Stimulated activated CD4-positive, alpha-beta T cell treated with anti-CD3 and anti-CD28 coated beads, Interleukin-4, amount 100 ng/mL, for 4 hours (primary cell): ENCODE measurements at places on chromosomes 5 and 9.

DNA sequence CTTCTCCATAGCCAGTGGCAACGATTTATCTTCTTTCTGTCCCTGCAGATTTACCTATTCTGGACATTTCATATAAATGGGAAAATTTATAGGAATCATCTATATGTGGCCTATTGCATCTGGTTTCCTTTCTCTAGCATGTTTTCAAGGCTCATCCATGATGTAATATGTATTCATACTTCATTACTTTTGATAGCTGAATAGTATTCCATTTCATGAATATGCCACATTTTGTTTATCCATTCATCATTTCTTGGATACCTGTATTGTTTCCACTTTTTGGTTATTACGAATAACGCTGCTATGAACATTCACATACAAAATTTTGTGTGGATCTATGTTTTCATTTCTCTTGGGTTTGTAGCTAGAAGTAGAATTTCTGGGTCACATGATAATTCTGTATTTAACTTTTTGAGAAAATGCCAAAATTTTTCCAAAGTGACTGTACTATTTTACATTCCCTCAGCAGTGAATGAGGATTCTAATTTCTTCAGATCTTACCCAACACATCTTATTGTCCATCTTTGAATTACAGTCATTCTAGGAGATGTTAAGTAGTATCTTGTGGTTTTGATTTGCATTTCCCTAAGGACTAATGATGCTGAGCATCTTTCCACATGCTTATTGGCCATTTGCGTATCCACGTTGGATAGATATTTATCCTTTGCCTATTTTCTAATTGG is 3.6 kb downstream of the IARS1 start:
- DNase-seq: no peak

DNA sequence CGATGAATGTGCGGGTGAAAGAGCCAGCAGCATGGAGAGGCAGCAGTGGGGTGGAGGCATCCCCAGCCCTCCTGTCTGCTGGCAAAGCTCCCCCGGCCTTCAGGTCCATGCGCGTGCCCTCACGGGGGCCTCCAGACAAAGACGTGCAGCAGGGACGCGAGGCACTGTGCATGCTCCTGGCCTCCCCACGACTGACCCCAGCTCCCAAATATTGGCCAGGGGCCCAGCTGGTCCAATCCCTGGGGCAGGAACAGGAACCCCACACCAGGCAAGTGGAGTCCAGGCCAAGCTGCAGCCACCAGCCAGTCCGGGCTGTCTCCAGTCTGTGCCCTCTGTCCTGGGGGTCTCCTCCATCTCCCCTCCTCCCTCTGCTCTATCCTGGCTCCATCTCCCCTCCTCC is 33.5 kb upstream of the LRRC14B start:
- no peak for DNase-seq

DNA sequence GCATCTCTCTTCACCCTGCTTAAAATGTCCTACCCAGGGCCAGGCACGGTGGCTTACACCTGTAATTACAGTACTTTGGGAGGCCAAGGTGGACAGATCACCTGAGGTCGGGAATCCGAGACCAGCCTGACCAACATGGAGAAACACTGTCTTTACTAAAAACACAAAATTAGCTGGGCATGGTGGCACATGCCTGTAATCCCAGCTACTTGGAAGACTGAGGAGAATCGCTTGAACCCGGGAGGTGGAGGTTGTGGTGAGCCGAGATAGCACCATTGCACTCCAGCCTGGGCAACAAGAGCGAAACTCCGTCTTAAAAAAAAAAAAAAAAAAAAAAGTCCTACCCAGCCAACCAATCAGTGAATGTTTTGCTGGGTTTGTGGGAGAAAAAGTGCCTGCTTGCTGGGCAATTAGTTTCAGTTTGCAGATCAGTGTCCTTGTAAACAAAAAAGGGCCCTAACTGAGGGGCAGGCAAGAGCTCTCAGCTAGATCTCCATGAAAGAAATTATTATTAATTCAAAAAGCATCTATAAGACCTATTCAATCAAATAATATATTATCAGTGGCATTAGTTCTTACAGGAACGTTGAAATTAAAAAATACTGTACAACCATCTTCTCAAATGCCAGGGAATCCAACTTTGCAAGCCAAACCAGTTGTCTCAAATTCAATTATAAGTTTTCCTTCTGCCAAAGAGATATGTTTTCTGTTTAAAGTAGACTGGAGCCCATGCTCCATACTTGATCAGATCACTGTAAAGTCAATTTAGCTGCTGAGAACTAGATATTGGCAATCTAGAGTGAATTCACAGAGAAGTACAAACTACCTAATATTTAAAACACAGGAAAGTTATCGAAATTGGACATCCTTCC is 3.9 kb downstream of the MEGF9 start:
- peak; percentile 9 for DNase-seq

DNA sequence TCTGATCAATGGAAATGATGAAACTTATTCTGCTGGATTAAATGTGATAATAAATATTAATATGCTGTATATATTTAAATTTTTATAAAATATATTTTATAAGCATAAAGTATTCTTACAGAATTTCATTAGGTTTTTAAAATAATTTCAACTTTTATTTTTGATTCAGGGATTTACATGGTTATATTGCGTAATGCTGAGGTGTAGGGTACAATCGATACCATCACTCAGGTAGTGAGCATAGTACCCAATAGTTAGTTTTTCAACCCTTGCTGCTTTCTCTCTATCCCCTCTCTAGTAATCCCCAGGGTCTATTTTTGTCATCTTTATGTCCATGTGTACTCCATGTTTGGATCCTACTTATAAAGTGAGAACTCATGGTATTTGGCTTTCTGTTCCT is 5.7 kb downstream of the TLR4 start:
- no peak for DNase-seq

DNA sequence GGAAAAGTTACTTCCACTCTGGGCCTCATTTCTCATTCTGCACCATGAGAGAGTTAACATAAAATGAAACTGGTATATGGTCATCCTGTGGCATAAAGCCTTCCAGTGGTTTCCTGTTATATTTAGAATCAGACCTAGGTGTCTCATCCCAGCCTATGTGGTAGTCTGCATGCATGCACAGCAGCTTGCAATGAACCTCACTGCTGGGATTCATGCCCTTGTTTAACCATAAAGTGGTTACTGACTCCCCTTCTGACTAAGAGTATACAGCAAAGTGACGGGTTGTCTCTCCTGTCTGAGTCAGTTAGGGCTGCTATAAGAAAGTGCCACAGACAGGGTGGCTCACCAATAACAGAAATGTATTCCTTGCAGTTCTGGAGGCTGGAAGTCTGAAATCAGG is 14.7 kb upstream of the TDRD7 start:
- no peak for DNase-seq

DNA sequence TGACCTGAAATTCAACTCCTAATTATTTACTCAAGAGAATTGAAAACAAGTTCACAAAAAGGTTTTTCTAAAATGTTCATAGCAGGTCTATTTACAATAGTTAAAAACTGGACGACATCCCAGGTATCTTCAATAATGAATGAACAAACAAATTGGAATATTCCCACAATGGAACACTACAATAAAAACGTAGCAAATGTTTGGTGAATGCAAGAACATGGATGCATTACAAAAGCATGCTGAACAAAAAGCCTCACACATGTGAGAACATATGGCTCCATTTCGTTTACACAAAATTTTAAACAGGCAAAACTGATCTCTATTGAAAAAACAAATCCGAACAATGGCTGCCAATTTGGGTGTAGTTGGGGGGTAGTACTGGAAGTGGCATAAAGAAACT is 669.9 kb downstream of the MTRR start:
- DNase-seq: no peak

GRCh38 chr5:159053216-159053615 is 46.5 kb downstream of the EBF1 start:
- DNase-seq: no peak

- no peak for DNase-seq
Measured at GRCh38 chr9:38298503-38298902, 94.0 kb upstream of the ALDH1B1 start.

- no peak for DNase-seq
Measured at GRCh38 chr9:72362118-72362531, 2.9 kb downstream of the ZFAND5 start.

DNA sequence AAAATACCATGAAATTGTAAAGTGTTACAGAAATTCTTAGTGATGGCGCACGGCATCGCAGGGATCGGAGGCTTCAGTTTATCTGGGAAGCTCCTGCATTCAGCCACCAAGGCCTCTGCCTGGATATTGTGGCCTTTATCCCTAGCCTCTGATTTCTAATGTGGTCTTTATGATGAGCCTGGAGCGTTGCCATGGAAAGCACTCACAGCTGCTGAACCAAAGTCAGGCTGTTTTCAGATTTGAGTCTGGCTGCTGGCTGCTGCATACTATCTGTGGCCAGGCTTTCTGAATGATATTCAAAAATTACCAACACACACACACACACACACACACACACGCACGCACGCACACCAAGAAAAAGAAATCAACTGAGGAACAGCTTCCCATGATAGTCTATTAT is 101.1 kb upstream of the ZNF366 start:
- no peak for DNase-seq

DNA sequence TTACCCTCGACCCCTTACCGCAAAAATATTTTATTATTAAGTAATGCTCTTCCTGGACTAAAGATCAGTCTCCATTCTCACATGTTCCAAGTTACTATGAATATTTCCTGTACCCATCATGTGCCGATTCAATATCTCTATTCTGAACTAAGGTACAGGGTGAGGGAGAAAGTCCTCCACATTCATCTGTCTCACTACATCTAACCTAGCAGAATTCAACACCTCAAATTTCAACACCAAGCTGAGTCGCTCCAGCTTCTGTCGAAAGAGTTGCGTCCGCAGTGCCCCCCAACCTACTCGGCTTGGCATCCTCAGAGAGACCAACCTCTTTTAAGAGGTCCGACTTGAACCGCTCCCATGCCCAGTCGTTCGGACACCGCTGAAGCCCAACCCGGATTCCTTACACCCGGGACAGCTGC is 1.0 kb downstream of the CERT1 start:
- no peak for DNase-seq

DNA sequence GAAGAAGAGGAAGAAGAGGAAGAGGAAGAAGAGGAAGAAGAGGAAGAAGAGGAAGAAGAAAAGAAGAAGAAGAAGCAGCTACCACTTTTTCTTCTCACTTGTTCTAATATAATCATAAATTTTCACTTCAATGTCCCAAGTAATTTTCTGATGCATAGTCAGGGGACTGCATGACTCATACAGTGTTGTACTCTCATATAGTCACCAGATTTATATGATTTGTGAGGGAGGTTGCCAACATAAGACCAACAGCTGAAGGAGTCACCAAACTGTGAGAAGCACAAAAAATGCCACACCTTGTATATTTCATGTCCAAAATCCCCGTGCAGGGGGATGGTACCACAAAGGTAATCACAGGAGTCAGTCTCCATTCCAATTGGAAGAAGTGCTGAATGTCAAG is 32.7 kb upstream of the DMRTA1 start:
- DNase-seq: no peak

DNA sequence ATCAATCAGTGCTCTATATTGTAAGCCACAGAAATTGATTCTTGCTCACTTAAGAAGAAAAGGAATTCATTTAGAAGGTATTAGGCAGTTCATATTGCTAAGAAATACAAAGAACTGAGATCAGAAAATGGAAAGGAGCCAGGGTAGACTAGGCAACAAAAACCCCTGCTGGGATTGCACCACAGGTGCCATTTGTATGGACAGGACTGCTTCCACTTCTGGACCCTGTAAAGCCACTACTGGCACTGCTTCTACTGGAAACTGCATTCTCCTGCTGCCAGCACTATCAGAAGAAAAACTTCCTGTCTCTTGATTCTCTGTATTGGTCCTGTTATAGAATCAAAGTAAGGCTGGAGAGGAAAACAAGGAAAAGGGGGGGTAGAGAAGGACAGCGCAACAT is 45.9 kb downstream of the CERT1 start:
- DNase-seq: no peak

DNA sequence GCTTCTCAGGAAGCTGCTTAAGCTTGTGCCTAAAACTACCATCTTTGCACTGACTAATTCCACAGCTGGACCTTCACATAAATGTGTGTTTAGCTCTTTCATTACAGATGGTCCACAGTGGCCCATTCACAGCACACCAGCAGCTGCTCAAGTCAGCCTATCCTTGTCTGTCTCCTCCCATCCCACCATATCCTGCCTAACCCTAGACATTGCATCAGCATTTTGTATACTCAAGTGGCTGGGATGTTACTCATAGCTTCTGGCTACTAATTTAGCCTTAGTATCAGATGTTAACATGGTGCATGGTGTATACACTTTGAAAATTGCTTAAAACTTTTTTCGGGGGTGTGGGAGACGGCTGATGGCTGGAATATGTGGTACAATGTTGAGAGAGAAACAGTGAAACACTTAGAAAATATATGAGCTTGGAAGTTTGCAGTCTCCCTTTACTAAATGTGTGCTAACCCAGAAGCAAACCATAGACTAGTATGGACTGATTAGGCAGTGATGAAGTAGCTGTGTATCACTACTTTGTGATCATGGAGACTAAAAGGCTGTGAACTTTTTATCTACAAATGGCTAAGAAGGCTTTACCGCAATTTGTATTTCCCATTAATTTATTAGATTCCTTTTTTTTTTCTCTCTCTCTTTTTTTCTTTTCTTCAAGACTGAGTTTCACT is 83.1 kb downstream of the JMY start:
- no peak for DNase-seq

DNA sequence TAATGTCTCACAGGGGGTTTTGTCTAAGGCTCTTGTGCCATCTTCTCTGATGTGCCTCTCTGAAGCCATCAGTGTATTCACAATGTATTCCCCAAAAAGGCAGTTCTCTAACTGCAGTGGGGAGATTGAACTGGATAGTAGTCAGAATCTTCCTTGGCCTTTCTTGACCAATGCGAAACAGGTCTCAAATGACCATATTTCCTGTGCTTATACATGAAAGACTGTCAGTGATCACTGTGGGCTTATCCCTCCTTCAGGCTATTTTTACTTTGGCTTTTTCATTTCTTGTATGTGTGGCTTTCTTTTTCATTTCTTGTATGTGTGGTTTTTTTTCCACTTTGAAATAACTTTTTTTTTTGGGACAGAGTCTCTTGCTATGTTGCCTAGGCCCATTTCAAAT is 19.7 kb downstream of the HMGXB3 start:
- no peak for DNase-seq

DNA sequence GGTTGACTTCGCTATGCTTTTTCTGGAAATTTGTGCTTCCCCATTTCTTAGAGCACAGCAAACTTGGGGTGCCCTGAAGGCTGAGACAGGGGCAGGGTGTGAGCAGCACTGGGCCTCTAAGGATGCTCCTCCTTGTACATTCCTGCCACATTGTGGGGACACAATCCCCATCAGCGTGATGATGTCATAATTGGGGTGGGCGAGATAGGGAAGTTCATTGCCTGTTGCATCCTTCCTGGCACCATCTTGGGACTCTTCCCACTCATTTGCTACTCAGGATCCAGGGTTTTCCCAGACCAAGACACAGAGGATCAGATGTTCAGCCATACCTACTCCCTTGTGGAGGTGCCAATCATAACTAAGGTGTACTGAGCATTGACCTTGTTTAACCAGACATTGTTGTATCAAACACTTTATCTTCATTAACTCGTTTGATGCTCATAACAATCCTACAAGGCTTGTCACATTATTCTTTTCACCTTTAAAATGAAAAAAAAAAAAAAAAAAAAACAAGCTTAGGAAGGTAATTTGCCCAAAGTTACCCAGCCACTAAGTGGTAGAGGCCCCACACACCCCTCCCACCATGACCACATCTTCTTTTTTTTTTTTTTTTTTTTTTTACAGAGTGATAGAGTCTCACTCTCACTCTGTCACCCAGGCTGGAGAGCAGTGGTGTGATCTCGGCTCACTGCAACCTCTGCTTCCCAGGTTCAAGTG is 87.6 kb downstream of the UGCG start:
- DNase-seq: no peak
